ENCODE measurements at places on chromosomes 5 and 9. TPM values are rescaled to one million over a fixed set of nuclear protein-coding genes. Genes with fewer than 3 reads are reported as not detected.

The CCDC112 gene
- total RNA-seq, result 8.4 TPM

The RNF208 gene
- 0.30 TPM for total RNA-seq

The NFIB gene
- total RNA-seq, result 16.4 TPM

The SOHLH1 gene
- not detected for total RNA-seq

The PAEP gene
- not detected for total RNA-seq

The SOX30 gene
- not detected for total RNA-seq

The RGS7BP gene
- 0.18 TPM for total RNA-seq

The C9 gene
- total RNA-seq, result 0.46 TPM

The RPP25L gene
- 19.0 TPM for total RNA-seq

The TNC gene
- total RNA-seq, result 206 TPM

The CD180 gene
- total RNA-seq, result not detected

The SPEF2 gene
- 3.6 TPM for total RNA-seq

The CCDC192 gene
- total RNA-seq, result not detected

The PCDHB4 gene
- total RNA-seq, result under 0.01 TPM

The PALM2AKAP2 gene
- 28.5 TPM for total RNA-seq

The RLN1 gene
- total RNA-seq, result not detected

The CTSV gene
- 0.74 TPM for total RNA-seq

The GRM6 gene
- total RNA-seq, result not detected

The MSANTD3 gene
- total RNA-seq, result 51.7 TPM

The PTGER4 gene
- total RNA-seq, result 2.7 TPM

The SEMA6A gene
- 0.05 TPM for total RNA-seq

The CARTPT gene
- not detected for total RNA-seq

The FOXD4L5 gene
- 0.09 TPM for total RNA-seq

The SLCO4C1 gene
- not detected for total RNA-seq

The PHF24 gene
- total RNA-seq, result 0.30 TPM

The ZDHHC21 gene
- 16.6 TPM for total RNA-seq

The TAF11L10 gene
- not detected for total RNA-seq

The SLC34A1 gene
- not detected for total RNA-seq

The SLC6A19 gene
- not detected for total RNA-seq

The LCNL1 gene
- total RNA-seq, result 0.88 TPM

The AGXT2 gene
- total RNA-seq, result not detected

The SLC44A1 gene
- 65.9 TPM for total RNA-seq

The RHOBTB3 gene
- 273 TPM for total RNA-seq

The BRD9 gene
- total RNA-seq, result 42.2 TPM

The PIP5K1B gene
- under 0.01 TPM for total RNA-seq
